ENCODE measurements at places on chromosomes 1 and 21. TPM values are rescaled to one million over a fixed set of nuclear protein-coding genes. Genes with fewer than 3 reads are reported as not detected.

The AADACL4 gene
- polyA plus RNA-seq, result not detected

The TNFSF18 gene
- polyA plus RNA-seq, result 15.3 TPM

The RBP7 gene
- polyA plus RNA-seq, result not detected

The RXFP4 gene
- polyA plus RNA-seq, result not detected

The CBR1 gene
- polyA plus RNA-seq, result 164 TPM

The OR4F29 gene
- polyA plus RNA-seq, result not detected

The COQ8A gene
- 6.8 TPM for polyA plus RNA-seq

The IL12RB2 gene
- 0.05 TPM for polyA plus RNA-seq

The LCE1E gene
- polyA plus RNA-seq, result not detected

The PLEKHA6 gene
- polyA plus RNA-seq, result 2.4 TPM

The NCF2 gene
- 0.03 TPM for polyA plus RNA-seq

The SLC2A5 gene
- not detected for polyA plus RNA-seq

The NHLH1 gene
- polyA plus RNA-seq, result 0.60 TPM

The VANGL2 gene
- polyA plus RNA-seq, result not detected

The NPL gene
- 0.14 TPM for polyA plus RNA-seq

The BGLAP gene
- polyA plus RNA-seq, result 1.2 TPM

The CLCA1 gene
- not detected for polyA plus RNA-seq

The TRIM17 gene
- not detected for polyA plus RNA-seq

The CFHR5 gene
- not detected for polyA plus RNA-seq

The CLDN19 gene
- polyA plus RNA-seq, result not detected

The LYPD8 gene
- not detected for polyA plus RNA-seq

The KIAA1614 gene
- 1.0 TPM for polyA plus RNA-seq

The CHIA gene
- not detected for polyA plus RNA-seq

The ZNF683 gene
- not detected for polyA plus RNA-seq

The ZCCHC17 gene
- 32.0 TPM for polyA plus RNA-seq

The IVL gene
- polyA plus RNA-seq, result not detected

The IGSF9 gene
- 0.15 TPM for polyA plus RNA-seq

The TFF2 gene
- not detected for polyA plus RNA-seq

The TSACC gene
- 0.38 TPM for polyA plus RNA-seq

The NTRK1 gene
- polyA plus RNA-seq, result 0.07 TPM

The PRAMEF13 gene
- polyA plus RNA-seq, result not detected

The UMODL1 gene
- polyA plus RNA-seq, result not detected

The TFF1 gene
- polyA plus RNA-seq, result not detected

The RIMS3 gene
- 0.14 TPM for polyA plus RNA-seq

The GBP2 gene
- polyA plus RNA-seq, result 13.1 TPM

The SCNM1 gene
- 17.3 TPM for polyA plus RNA-seq

The SPRTN gene
- 15.4 TPM for polyA plus RNA-seq

The PGBD2 gene
- polyA plus RNA-seq, result 6.1 TPM

The MYOG gene
- polyA plus RNA-seq, result not detected

The ENSA gene
- polyA plus RNA-seq, result 30.5 TPM

The MRPL39 gene
- polyA plus RNA-seq, result 7.8 TPM

The CELA3B gene
- polyA plus RNA-seq, result 0.32 TPM

The GUCA2B gene
- not detected for polyA plus RNA-seq

The S100A9 gene
- not detected for polyA plus RNA-seq

The KLHDC7A gene
- not detected for polyA plus RNA-seq

The DENND2D gene
- polyA plus RNA-seq, result 0.30 TPM

All from endothelial cell of umbilical vein (primary cell).